ENCODE measurements at places on chromosomes 3 and 15.
A peak's percentile ranks its signal among the peaks of the same experiment; 100 is the strongest.

- DNase-seq: no peak
- H3K4me3 ChIP-seq: no peak overlapping the region
- H3K36me3 ChIP-seq: no peaks in the 10 kb centered on the region
- H3K27ac ChIP-seq: no peak overlapping the region
- H3K4me1 ChIP-seq: no peaks in the 10 kb centered on the region
Observed at GRCh38 chr3:45417930-45418847, 29.8 kb downstream of the LARS2 start.

DNA sequence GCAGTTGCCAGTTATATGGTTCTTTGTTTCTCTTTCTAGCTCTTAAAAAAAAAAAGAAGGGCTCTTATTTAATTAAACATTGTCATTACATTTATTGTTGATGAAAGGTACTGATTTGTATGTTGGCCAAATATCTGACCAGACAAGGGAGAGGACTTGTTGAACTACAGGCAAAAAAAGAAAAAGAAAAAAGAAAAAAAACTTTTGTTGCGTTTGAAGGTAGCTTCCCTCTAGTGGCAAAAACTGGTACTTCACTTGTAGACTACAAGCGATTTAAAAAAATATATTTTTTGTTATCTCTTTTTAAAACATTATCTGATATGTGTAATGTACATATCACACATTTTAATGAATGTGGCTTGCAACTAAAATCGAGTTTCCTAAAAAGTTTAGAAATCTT, 280.6 kb downstream of the ROBO2 start:
- no peaks in the 10 kb centered on the region for H3K36me3 ChIP-seq
- no peak overlapping the region for H3K27ac ChIP-seq
- H3K4me1 ChIP-seq: no peaks in the 10 kb centered on the region

DNA sequence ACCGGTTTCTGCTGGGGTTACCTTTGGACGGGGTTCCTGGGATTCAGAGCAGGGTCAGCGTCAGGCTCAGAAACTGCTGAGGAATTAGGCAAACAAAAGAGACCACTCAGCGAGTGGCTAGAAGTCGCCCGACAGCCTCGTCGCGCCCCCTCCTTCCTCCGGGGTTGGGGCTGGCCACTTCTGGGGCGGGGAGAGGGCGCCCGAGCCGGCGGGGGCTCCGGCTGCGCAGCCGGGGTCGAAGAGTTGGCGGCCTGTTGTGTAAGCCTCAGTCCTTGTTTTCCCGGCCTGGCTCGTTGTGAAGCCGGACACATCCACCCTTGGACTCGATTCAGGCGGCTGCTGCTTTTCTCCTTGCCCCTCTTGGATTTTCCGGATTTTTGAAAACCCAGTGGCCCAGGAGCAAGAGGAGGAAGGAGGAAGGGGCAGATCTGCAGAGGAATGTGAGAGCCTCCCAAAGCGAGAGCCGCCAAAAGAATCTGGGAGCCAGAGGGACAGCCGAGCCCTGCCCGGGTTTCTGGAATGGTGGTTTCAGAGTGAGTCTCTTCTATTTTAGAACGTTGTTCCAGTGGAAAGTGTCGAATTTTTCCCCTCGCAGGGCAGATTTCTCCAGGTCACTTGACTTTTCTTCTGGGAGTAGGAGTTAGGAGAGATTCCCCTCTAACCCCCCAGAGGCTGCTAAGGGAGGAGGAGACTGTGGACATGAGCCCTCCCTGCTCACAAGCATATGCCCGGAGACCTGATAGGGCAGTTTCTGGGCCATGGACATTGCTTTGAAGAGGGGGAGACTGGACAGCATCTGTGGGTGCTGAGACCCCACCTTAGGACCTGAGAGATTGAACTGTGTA, 666 bp downstream of the SNX33 start:
- peak overlapping the region; percentile 82 for H3K4me3 ChIP-seq
- H3K4me1 ChIP-seq: peaks cover 6% of the 10 kb centered on the region
- no peaks in the 10 kb centered on the region for H3K27me3 ChIP-seq
- no peak for DNase-seq
- peak overlapping the region; percentile 68 for H3K27ac ChIP-seq

DNA sequence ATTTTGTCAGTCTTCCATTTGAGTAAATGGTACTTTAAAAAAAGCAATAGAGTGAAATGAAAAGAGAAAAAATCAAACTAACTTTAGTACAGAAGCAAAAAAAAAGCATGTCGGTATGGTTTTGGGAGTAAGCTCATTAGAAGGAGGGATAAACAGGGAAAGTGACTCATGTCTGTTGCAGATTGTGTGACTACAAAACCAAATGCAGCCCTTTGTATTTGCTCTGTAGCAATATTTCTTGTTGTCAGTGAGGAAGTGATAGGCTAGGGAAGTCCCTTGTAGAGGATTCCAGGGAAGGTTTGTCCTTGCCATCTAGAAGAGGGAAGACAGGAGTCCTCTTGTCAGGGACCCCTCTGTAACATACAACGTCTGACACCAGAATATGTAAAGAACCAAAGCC, 150.5 kb upstream of the POU1F1 start:
- no peaks in the 10 kb centered on the region for H3K4me1 ChIP-seq
- no peaks in the 10 kb centered on the region for H3K27me3 ChIP-seq
- no peak overlapping the region for H3K27ac ChIP-seq
- no peak overlapping the region for H3K4me3 ChIP-seq
- H3K36me3 ChIP-seq: no peaks in the 10 kb centered on the region

GRCh38 chr3:172159376-172159775, 120.0 kb downstream of the FNDC3B start:
- no peak for DNase-seq
- no peaks in the 10 kb centered on the region for H3K36me3 ChIP-seq
- H3K4me3 ChIP-seq: no peak overlapping the region
- no peak overlapping the region for H3K27ac ChIP-seq
- no peaks in the 10 kb centered on the region for H3K4me1 ChIP-seq

DNA sequence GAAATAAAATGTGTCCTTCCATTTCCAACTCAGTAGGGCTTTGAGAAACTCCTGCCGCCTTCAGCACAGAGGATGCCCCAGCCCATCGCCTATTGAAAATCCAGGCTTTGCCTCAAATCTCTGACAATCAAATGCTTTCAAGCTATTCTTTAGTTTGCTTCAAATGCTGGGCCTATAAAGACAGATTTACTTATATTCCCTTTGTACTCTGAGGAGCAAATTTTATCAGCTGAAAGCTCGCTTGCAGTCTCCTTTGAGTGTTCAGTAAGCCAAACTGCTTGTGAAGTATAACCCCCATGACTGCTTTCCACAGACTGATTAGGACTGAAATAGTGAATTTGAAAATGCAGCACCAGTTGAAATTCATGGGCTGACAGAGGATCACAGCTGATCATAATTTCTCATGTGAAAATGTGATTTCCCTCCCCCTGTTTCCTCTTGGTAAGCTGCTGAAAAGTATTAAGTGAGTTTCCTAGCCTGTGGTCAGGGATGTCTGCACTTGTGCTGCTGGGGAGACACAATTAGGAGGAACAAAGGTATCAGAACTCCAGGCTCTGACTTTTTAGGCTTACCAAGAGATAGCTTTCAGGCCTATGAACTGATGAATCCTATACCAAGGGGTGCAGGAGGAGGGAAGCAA, 563.4 kb upstream of the TGFBR2 start:
- H3K4me1 ChIP-seq: no peaks in the 10 kb centered on the region
- no peaks in the 10 kb centered on the region for H3K27me3 ChIP-seq
- H3K4me3 ChIP-seq: no peak overlapping the region
- no peaks in the 10 kb centered on the region for H3K36me3 ChIP-seq
- DNase-seq: no peak

- H3K36me3 ChIP-seq: no peaks in the 10 kb centered on the region
- no peaks in the 10 kb centered on the region for H3K4me1 ChIP-seq
- H3K27me3 ChIP-seq: peaks cover 2% of the 10 kb centered on the region
- DNase-seq: no peak
- no peak overlapping the region for H3K27ac ChIP-seq
- H3K4me3 ChIP-seq: no peak overlapping the region
Observed at GRCh38 chr15:61115679-61116078, 113.4 kb downstream of the RORA start.

DNA sequence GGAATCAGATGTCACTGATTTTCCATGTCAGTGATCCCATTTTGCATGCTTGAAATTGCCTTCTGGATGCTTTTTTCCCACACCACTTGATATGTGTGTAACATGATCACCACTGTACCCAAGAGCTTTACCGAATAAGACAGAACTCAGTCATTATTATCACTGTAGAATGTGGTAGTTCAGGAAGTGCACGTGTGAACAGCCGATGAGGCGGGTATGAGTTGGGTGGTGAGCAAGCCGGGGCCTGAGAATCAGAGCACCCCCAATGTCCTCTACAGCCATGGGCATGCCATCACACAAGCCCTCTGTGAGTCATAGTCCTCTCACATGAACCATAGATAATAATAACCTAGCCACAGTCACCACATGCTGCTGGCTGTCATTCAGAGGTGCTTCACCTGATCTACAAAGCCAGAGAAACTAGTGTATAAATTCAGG, 470.8 kb downstream of the SOX2 start:
- no peak overlapping the region for H3K27ac ChIP-seq
- no peaks in the 10 kb centered on the region for H3K27me3 ChIP-seq
- DNase-seq: no peak
- H3K4me1 ChIP-seq: no peaks in the 10 kb centered on the region
- no peak overlapping the region for H3K4me3 ChIP-seq

GRCh38 chr3:128804017-128804810, 75.2 kb upstream of the ACAD9 start:
- peak overlapping the region; percentile 49 for H3K4me3 ChIP-seq
- peaks cover 4% of the 10 kb centered on the region for H3K36me3 ChIP-seq
- peaks cover 64% of the 10 kb centered on the region for H3K4me1 ChIP-seq
- no peaks in the 10 kb centered on the region for H3K27me3 ChIP-seq
- H3K27ac ChIP-seq: peak overlapping the region; percentile 74

DNA sequence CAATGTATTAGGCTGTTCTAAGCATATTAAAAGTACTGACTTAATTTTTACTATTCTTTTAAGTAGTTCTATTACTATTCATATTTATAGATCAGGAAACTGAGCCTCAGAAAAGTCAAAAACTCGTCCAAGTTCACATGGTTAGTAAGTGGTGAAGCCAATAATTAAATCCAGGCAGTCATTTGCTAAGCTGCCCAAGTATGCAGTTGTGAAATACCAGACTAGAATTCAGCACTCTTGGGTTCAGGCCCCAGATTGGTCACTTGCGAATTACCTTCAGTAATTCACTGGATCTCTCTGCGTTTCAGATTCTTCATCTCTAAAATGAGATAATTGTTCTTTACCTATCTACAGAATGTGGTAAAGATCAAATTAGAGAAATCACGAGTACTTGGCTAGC, 161.9 kb upstream of the CADPS start:
- no peaks in the 10 kb centered on the region for H3K4me1 ChIP-seq
- H3K4me3 ChIP-seq: no peak overlapping the region
- no peak overlapping the region for H3K27ac ChIP-seq
- H3K27me3 ChIP-seq: no peaks in the 10 kb centered on the region

DNA sequence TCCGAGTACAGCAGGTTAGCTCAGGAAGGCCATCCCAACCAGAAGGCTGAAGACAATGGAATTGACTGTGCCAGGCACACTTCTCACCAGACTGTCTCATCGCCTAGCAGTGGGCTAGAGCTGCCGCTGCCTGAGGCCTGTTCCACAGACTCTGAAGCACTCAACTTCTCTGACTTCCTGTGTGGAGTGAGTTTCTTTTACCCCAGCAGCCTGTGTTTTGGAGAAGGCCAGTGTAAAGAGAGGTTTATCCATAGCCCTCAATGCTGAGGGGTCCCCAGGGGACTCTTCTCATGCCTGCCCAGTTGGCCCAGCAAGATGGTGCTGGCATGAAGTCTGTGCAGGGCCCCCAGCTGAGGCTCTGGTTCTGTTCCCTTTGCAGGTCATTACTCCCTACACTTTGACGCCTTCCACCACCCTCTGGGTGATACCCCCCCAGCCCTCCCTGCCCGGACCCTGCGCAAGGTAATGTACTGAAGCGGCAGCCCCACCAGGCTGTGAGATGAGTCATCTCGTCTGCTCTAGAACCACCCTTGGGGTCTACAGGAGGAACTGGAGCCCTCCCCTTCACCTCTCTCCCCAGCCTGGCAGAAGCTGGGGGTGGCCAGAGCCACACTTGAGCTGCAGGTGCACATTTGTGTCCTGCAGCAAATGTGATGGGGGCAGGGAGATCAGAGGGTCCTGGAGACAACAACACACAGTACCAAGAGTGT, 5.2 kb upstream of the MANF start:
- H3K27me3 ChIP-seq: no peaks in the 10 kb centered on the region
- peaks cover 5% of the 10 kb centered on the region for H3K36me3 ChIP-seq
- DNase-seq: no peak
- H3K4me3 ChIP-seq: no peak overlapping the region
- H3K27ac ChIP-seq: no peak overlapping the region

DNA sequence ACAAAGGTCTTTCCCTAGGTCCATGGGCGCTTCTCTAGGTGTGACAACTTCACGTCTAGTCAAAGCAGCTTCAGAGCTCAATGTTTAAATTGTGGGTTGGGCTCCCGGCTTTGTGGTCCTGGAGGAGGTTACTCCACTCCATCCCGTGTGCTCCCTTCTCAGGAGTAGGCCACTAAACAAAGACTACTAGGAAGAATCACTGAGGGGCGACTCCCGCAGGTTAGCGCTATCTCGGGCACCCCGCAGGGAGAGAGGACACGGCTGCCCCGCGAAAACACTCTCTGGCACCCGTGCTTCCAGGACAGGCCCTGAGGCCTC, 500 bp downstream of the PARP6 start:
- H3K36me3 ChIP-seq: peaks cover 12% of the 10 kb centered on the region
- H3K27me3 ChIP-seq: no peaks in the 10 kb centered on the region

DNA sequence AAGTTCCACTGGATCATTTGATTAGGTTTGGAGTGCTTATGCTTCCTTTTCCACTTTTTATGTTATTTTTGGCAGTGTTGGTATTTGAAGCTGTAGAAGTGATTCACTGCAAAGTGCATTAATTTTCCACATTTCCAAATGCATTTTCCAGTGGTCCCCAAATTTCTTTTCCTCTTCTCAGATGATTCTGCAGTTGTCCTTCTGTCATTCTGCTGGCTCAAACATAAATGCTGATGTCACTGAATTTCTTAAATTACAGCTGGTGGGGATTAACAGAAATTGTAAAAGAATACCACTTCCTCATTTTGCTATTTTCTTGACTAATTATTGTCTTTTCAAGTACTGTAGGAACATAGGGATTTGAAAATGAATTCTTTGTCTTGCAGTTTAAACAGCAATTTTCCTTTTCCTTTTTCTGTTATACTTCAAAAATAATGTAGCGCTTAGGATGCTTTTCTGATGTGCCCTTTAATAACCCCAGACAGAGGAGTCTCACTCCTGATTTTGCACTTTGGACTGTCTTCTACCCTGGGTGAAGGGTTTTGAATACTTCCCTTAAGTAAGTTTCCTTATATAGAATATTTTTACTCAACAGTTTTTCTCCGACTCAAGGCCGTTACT, 25.0 kb downstream of the MITF start:
- no peaks in the 10 kb centered on the region for H3K27me3 ChIP-seq
- no peaks in the 10 kb centered on the region for H3K4me1 ChIP-seq
- H3K27ac ChIP-seq: no peak overlapping the region
- DNase-seq: no peak
- H3K4me3 ChIP-seq: no peak overlapping the region

- DNase-seq: no peak
- H3K27ac ChIP-seq: no peak overlapping the region
- H3K27me3 ChIP-seq: no peaks in the 10 kb centered on the region
- H3K4me3 ChIP-seq: no peak overlapping the region
- no peaks in the 10 kb centered on the region for H3K4me1 ChIP-seq
Observed at GRCh38 chr3:122443090-122443489, 27.2 kb upstream of the WDR5B start.

GRCh38 chr3:43774799-43775198, 84.1 kb downstream of the ABHD5 start:
- H3K27me3 ChIP-seq: no peaks in the 10 kb centered on the region
- no peak for DNase-seq
- no peak overlapping the region for H3K27ac ChIP-seq
- no peak overlapping the region for H3K4me3 ChIP-seq
- no peaks in the 10 kb centered on the region for H3K36me3 ChIP-seq

- no peak overlapping the region for H3K27ac ChIP-seq
- no peaks in the 10 kb centered on the region for H3K36me3 ChIP-seq
- H3K27me3 ChIP-seq: no peaks in the 10 kb centered on the region
- no peak for DNase-seq
Observed at GRCh38 chr3:151331696-151332095, 2.3 kb upstream of the P2RY13 start.

Measured in naive thymus-derived CD4-positive, alpha-beta T cell (primary cell).